Stimulated activated CD4-positive, alpha-beta T cell treated with anti-CD3 and anti-CD28 coated beads, Interleukin-12 subunit alpha, Interleukin-12 subunit beta, amount 100 ng/mL, for 48 hours (primary cell): ENCODE measurements at places on chromosomes 5 and 9.

GRCh38 chr5:15695215-15695731 is 195.3 kb downstream of the FBXL7 start:
- DNase-seq, result no peak

- no peak for DNase-seq
Observed at GRCh38 chr9:95273369-95274022, 44.0 kb downstream of the FANCC start.

DNA sequence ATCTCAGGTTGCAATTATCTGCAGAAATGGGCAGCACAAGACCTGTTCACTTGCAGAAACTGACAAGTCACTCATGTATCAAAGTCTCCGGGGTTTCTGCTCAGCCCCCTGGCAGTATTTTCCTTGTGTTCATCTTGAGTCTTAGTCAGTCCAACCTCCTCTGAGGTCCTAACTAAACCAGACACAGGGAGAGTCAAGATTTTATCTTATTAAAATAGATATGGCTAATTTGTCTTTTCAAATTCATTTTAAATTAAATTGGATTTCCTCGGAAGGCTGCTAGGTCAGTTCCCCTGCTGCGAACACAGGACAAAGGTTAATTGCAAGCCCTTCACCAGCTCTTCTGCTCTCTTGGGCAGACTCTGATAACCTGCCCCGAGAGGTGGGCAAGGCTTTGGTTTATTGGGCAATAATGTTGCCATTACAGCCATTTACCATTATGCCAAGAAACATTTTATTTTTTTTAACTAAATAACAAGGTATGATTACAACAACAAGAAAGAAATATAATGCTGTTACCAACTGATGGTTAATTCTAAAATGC is 103.5 kb downstream of the MAPKAP1 start:
- DNase-seq, result no peak

DNA sequence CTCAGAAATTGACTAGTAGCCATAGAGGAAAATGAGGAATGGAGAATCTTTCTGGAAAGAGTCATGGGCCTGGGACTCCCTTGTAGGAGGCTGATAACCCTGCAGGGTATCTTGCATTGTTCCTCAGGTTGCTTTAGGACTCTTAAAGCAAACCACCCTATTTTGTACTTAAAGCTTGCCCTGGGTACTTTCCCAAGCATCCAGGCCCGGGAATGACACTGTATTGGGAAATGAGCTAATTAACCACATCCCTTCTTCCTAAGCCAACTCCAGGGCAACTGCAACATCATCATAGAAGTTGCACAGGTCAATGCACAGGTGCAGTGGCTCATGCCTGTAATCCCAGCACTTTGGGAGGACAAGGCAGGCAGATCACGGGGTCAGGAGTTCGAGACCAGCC is 55.9 kb downstream of the UGCG start:
- no peak for DNase-seq

DNA sequence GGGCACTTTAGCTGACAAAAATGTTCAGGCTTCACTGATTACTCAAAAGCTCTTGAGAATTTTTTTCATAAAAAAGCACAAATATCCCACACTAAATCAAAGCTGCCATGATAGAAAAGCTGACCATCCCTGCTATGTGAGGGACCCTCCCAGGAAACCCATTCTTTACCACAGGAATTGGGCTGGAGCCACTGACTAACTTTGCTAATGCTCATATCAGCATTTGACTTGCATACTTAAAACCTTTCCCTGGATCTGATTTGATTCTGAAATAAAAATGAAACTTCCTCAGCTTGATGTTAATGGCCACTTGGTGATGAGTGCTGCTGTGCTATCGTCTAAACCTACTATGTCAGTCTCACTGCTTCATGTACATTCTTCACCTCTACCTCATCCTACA is 243.6 kb downstream of the PRELID2 start:
- DNase-seq, result no peak

- DNase-seq, result no peak
Observed at GRCh38 chr5:19534751-19535150, 453.2 kb downstream of the CDH18 start.

DNA sequence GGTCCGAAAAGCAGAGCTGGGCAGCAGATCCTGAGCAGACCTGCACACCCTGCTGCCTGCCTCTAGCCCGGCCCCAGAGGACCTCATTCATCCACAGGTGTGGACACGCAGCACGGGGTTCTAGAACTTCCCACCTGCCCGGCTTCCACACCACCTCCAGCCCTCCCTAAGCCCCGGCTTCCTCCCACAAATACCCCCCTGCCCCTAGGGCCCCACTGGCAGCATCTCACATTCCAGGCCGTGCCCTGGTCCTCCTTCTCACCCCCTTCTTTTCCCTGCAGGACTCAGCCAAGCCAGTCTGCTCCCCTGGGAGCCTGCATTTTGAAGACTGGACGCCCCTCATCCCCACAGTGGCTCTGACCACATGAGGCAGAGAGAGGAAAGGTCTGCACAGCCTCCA is 138.9 kb downstream of the ADAMTS2 start:
- no peak for DNase-seq

DNA sequence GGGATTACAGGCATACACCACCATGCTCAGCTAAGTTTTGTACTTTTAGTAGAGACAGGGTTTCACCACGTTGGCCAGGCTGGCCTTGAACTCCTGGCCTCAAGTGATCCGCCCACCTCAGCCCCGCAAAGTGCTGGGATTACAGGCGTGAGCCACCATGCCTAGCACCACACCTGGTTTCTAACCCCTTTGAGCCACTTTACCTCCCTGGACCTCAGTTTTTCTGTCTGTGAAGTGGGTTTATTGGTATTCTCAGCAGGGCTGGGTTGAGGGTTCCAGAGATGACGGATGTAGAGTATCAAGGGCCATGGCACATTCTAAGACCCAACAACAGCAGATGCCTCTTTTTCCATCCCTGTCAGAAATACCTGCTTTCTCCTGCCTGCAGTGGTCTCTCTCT is 38.6 kb downstream of the AMBP start:
- no peak for DNase-seq

DNA sequence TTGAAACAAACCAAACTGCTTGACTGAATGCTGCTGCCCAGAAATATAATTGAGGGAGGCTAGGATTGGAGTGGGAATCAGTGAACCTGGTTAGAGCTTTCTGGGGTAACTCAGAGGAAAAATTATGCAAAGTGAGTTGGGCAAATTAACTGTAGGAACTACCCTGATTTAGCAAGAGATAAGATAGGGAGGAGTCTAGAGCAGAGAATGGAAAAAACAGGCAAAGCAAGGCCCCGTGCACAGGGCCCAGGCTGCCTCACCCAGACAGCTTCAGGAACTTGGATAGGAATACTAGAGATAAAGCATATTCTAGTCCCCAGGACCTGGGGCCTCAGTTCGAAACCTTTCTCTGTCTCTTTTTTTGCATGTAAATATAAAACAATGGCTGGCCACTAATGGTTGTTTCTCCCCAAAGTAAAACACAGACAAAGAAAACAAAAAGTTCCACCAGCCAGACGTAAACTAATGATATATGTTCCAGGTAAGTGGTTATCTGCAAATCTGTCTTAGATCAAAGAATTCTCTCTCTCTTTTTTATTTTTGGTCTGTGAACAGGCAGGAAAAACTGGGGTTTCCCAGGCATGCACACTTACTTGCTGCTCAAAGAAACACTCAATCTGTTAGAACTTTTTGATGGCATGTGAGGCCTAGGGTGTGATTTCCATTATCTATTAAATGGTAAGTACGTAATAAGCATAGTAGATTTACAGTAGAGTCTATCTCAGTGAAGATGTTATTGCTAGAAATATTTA is 168.1 kb upstream of the MAP3K1 start:
- no peak for DNase-seq

DNA sequence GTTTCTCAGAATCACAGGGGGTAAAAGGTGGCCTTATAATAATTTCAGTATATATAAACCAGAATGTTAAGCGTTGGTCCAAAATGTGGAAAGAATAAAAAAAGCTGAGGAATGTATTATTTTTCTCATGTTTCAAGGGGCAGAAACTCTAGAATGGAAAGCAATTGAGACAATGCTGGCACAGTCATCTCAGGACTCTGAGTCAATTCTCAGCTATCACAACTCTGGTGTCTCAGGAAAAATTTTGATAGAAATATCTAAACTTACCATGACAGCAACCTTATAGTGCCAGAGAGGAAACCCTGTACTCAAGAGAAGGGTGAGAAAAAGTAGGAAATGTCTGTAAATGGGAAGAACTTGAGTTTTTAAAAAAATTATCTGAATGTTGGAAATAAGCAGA is 1189.4 kb upstream of the NUDT12 start:
- no peak for DNase-seq

DNA sequence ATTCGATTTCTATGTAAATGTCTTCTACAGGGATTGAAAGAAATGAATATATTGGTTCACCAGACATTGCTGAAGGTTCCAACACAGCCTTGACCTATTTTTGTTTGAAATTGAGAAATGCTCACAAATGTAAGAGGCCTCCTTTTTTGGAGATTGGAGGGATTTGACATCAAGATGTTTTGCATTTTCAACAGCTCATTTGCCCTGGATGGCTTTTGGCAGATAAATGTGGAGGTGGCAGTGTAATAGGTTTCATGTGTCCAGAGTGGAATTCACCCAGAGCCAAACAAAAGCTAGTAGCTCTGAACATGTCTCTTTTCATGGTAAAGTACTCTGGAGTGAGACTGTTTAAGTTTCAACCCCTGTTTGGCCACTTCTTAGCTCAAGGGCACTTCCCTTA is 77.3 kb downstream of the PALM2AKAP2 start:
- DNase-seq, result no peak

GRCh38 chr9:22047596-22047995 is 38.5 kb upstream of the CDKN2B start:
- DNase-seq, result no peak

GRCh38 chr9:107946364-107947141 is 457.0 kb upstream of the KLF4 start:
- no peak for DNase-seq

DNA sequence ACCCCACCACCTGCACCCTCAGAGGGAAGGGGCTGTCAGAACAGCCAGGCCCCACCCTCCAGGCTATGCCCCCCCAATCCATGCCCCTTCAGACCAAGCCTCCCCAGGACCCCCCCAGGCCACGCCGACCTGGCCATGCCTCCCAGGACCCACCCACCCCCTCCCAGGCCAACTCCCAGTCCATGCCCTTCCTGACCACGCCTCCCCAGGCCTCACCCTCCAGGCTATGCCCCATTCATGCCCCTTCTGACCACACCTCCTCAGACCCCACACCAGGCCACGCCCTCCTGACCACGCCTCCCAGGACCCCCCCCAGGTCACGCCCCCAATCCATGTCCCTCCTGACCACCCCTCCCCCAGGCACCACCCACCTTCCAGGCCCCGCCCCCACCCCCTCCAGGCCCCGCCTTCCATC is 27.6 kb downstream of the TPPP start:
- no peak for DNase-seq

DNA sequence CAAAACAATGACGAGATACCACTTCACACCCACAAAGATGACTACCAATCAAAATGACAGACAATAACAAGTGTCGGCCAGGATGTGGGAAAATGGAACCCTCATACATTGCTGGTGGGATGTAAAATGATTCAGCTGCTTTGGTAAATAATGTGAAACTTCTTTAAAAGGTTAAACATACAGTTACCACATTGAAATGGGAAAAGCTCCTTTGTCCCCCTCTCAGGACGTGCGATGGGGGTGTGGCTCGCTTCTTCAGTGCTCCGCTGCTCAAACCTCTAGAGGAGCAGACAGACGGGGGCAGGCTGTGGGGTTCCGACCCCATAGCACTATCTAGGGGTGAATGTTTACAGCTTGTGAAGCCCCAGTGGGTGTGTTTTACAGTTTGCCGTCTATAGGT is 8.0 kb upstream of the PLPP6 start:
- no peak for DNase-seq

DNA sequence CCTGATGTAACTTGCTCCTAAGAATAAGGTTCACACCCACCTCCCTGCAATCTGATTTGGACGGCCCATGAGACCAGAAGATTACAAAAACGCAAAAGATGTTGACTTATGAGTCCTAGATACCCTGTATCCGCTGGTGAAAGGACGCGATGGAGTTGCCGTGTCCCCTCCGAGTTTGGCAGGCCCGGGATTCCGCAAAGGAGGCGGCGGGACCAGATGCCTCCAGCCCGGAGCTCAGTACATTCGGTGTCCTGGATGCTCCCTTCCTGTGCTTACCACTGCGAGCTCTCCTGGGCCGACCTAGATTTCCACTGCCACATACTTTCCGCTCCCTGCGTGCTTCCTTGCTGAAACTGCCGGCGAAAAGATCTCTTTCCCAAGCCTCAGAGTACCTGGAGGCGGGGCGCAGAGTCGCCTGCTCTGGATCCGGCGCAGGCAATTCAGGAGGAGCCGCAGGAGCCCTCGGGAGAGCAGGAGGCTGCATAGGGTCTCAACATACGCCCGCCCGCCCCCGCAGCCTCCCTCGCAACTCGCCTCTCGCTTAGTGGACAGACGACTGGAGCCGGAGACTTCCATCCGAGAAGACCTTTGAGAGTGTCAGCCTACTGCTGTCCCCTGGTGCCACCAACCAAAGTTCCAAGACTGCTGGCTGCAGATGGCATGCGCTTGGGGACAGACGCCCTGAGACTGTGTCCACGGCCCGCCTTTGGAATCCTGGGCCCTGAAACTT is 39.8 kb downstream of the ANXA2R start:
- DNase-seq, result no peak

DNA sequence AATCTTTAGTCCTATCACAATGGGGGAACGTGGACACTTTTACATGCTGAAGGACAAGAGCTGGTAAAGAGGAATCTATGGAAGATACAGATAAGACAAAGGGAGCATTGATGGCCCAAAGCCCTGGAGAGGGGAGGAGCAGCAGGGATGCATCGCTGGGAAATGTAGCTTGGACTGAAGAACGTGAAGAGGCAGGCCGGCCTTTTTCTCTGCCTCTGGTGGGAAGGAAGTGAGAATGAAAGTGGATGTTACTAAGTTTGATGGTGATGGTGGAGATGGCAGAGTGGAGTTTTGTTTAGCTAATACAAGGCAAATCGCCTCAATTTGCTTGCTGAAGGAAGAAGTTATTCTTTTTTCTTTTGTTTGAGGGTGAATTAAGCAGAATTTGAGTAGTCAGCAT is 124.6 kb upstream of the TAF11L2 start:
- no peak for DNase-seq

GRCh38 chr5:53041071-53041692 is 52.0 kb downstream of the ITGA2 start:
- no peak for DNase-seq

DNA sequence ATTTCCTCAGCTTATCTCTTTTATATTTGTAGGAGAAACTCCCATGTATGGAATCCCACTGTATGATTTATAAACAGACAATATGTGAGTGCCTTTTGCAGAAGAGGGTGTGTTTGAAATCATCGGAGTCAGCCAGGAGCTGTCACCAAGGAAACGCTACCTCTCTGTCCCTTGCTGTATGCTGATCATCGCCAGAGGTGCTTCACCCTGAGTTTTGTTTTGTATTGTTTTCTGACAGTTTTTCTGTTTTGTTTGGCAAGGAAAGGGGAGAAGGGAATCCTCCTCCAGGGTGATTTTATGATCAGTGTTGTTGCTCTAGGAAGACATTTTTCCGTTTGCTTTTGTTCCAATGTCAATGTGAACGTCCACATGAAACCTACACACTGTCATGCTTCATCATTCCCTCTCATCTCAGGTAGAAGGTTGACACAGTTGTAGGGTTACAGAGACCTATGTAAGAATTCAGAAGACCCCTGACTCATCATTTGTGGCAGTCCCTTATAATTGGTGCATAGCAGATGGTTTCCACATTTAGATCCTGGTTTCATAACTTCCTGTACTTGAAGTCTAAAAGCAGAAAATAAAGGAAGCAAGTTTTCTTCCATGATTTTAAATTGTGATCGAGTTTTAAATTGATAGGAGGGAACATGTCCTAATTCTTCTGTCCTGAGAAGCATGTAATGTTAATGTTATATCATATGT is 18.0 kb upstream of the CTSL start:
- DNase-seq, result no peak

- no peak for DNase-seq
Observed at GRCh38 chr5:112612663-112613062, 125.0 kb upstream of the APC start.
